ENCODE measurements at places on chromosomes 2 and 18. TPM values are rescaled to one million over a fixed set of nuclear protein-coding genes. Genes with fewer than 3 reads are reported as not detected.
A peak's percentile ranks its signal among the peaks of the same experiment; 100 is the strongest.

- DNase-seq: no peak
Observed at GRCh38 chr2:153967248-153967973, 95.7 kb downstream of the GALNT13 start.

Gene IFIH1
- 31.9 TPM for total RNA-seq

- no peak for DNase-seq
Observed at GRCh38 chr2:160295519-160296207, 95.6 kb upstream of the ITGB6 start.

- no peak for DNase-seq
Observed at GRCh38 chr2:121044412-121044811, 240.6 kb downstream of the TFCP2L1 start.

GRCh38 chr2:75561566-75562512 lies 1.1 kb upstream of the EVA1A start:
- no peak for DNase-seq

DNA sequence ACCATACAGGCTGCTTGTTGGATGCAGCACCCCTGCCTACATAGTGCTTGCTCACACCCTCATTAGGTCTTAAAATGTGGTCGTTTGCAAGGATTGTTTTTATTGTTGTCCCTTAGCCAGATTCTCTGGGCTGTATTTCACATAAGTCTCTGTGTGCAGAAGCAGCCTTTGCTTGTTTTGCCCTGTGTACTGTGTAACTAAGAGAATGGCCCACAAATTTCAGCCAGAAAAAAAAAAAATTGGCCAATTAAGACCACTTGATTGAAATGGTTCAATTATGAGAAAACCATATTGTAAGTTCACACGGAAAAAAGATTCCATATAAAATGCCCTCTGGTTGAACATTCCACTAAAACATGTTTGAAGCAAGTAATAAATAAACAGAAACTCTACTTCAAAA lies 377.1 kb upstream of the SOX11 start:
- no peak for DNase-seq

GRCh38 chr2:176812246-176812775 lies 400.3 kb upstream of the HNRNPA3 start:
- no peak for DNase-seq

DNA sequence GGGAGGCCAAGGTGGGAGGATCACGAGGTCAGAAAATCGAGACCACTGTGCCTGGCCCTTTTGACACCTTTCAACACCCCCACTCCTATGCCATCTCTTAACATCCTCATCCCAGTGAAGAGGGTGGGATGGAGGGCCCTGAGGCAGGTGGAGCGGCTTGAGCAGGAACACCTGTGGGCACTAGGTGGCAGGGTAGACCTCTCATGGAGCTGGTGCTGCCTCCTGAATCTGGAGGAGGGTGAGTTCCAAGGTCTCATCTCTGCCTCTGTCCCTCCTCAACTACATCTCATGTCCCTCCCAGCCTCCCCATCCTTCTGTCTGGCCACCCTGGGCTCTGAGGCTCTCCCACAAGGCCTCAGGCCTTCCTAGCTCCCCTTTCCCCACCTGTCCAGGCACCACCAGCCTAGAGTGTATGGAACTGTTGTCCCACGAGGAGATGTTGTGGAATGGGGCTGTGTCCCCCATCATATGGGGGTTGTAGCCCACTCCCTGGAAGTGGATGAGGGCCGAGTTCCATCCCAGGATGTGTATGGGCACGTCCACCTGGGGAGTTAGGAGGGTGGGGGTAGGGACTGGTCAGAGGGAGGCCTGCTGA lies 17.0 kb upstream of the CRYBA2 start:
- DNase-seq: no peak

DNA sequence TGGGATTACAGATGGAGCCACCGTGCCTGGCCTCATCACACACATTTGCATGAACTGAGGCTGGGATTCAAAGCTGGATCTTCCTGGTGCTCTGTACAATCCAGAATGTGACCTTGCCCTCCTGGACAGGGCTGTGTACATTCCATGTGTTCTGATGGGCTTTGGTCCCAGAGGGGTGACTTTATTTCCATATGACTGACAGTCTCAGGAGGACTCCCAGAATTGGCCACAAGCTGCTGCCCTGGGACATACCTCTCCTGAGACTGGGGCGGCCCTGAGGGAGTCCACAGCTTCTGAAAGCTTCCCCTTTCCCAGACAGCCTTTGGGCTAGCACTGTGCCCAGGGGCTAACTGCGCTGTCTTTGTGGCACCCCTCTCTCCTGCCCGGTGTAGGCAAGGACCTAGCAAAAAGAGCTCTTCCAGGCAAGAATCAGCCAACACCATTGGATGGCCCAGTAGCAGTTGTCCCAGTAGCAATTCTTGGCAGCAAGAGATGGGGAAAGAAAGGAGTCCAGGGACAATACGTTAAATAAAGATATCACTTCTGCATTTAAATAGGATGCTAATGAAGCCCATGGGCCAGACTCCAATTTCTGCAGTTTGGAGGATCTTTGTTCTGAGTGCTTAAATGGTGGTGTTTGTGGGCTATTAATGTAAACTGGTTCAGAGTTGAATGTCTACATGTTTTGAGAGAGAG lies 26.4 kb upstream of the ZNF532 start:
- no peak for DNase-seq

DNA sequence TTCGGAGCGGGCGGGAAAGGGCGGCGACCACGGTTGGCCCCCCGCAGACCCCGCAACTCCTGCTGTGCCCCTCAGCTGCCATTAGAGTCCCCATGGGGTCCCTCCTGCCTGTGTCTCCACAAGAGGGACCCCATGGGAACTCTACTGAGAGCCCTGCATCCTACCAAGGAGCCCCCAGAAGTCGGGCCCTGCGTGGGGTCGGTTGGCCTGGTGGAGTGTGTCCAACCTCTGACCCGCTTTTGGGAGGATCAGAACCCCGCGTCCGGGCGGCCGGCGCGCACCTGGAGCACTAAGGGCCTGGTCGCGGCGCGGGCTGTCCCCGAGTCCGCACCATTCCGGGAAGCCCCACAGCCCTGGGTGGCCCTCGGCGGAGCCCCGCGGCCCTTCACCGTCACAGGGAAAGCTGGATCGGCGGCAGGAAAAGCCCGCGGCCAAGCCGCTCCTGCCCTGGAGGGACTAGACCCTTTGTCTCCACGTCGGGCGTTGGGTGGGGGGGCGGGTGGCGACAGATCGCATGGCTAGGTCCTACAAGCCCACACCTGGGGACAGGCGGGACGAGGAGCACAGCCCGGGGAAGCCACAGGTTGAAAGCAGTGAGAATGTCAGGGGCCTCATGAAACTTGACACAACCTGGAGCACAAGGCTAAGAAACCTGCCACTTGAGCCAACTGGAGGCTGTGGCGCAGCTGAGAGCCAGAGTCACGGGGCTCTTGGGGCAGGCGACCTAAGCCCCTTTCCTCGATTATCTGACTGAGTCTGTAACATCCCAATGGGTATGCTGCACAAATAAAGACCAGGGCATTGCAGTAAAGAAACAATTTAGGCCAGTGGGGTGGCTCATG lies 11.2 kb upstream of the CXXC1 start:
- DNase-seq: no peak

Gene PRSS56
- not detected for total RNA-seq

Gene CHRND
- not detected for total RNA-seq

- no peak for DNase-seq
Observed at GRCh38 chr18:49647496-49648168, 85.8 kb downstream of the LIPG start.

DNA sequence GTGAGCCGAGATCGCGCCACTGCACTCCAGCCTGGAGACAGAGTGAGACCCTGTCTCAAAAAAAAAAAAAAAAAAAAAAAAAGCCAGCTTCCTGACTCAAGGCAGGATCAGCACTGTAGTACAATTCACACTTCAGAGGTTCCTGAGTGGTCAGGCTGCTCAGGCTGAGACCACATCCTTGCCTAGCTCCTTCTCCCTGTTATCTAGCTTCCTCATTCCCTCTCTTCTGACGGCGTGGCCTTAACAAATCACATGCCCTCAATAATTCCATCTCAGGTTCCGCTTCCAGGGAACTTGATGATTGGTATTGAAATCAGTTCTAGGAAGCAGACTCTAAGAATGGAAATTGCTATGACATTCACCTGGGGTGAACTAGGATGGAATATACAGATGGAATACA lies 29.8 kb upstream of the KDM3A start:
- no peak for DNase-seq

Gene LNPK
- total RNA-seq: 24.5 TPM

Gene PSMA8
- total RNA-seq: not detected

DNA sequence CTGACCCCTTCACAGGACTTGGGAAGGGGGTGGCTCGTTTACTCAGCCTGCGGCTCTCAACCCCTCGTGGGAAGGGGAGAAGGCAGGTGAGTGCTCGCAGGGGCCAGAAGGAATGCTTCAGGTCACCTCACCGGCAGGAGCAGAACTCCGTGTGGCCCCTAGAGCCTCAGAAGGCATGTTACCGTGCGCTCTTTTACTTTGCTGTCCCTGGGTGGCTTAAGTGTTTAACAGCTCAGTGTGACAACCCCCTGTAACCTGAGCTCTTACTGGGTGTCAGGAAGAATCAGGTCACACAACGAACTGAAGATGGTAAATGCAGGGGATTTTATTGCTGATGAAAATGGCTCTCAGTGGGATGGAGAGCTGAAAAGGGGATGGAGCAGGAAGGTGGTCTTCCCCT lies 1235.4 kb downstream of the LRP1B start:
- DNase-seq: no peak

GRCh38 chr18:50231621-50232020 lies 34.7 kb downstream of the CFAP53 start:
- no peak for DNase-seq

GRCh38 chr2:25228848-25229278 lies 60.5 kb upstream of the POMC start:
- DNase-seq: peak; percentile 66

Measured in stomach (tissue), 19 donors.